Hepatocyte (in vitro differentiated cells): ENCODE measurements at places on chromosomes 1 and 21.

- DNase-seq: peak; percentile 63
Observed at GRCh38 chr21:15659753-15660422, 69.9 kb upstream of the USP25 start.

DNA sequence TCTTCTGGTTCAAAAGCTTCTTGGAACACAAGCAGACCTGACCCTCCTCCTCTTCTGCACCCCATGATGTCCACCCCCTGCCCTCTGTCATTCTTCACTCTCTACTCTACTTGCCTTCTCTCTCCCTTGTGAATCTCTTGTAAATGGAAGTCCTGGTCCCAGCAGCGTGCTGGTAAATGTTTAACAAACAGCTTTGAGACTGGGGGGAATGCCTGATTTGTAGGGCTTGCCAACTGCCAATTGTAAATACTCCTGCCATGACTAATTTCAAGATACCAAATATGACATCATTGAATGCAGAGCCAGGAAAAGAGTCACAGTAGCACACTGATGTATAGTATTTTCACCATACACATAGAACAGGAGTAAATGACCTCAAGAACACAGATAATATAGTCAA, 40.9 kb upstream of the LRRN2 start:
- DNase-seq: peak; percentile 77

DNA sequence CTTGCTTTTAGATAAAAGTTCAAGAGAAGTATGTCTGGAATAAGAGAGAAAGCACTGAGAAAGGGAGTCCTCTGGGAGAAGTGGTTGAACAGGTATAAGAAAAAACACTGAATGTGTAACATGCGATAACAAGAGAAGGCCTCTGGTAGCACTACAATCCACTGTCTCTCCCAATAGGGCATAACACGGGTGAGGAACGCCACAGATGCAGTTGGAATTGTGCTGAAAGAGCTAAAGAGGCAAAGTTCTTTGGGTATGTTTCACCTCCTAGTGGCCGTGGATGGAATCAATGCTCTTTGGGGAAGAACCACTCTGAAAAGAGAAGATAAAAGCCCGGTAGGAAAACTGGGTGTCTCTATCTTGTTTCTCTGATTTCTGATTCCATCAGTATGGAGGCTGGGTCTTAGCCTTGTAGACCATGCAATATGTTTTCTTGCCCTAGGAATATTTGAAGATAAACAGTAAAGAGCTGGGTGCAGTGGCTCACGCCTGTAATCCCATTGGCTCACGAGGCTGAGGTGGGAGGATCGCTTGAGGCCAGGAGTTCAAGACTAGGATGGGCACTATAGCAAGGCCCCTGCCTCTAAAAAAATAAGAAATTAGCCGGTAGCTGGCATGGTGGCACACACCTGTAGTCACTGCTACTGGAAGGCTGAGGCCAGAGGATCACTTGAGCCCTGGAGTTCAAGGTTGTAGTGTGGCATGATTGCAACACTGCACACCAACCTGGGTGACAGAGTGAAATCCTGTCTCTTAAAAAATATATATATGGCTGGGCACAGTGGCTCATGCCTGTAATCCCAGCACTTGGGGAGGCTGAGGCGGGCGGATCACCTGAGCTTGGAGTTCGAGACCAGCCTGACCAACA, 40.4 kb downstream of the DAP3 start:
- peak; percentile 84 for DNase-seq

DNA sequence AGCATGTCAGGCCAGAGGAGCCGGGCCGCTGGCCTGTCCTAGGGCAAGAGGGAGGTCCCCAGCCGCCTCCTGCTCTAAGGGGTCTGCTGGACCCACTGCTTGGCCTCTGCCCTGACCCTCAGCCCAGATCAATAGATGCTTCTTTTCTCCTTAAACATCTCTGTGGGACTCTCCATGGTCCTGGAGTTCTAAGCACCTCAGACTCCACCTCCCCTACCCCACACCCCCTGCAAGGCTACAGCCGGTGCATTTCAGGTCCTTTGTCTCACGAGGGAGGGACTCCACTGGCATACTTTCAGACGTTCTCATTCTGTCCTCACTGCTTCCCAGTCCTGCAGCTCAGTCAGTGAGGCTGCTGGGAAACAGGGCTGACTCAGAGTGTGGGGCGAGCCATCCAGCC, 11.0 kb downstream of the CNTN2 start:
- no peak for DNase-seq

DNA sequence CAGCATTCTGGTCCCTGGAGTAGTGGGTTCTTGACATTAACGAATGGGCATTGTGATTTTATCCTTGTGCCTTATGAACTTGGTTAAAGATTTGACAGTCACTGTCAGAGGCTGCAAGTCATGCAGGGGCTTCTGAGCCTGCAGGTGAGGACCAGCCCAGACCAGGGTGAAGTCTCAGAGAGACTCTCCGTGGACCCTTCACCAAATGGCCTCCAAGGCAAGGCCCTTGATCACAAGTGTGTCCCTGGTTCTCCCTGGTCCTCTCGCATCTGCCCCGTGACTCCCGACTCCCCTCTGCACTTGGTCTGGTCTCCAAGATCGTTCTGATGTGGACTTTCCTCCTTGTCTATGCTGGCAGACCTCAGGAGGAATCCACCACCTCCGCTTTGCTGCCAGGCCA, 476.5 kb upstream of the VAMP3 start:
- DNase-seq: no peak

GRCh38 chr1:89391686-89392085, 27.8 kb downstream of the GBP6 start:
- no peak for DNase-seq

- DNase-seq: no peak
Observed at GRCh38 chr1:105243411-105243810, 1493.7 kb downstream of the AMY1C start.
